Kasumi-1 (cell line): ENCODE measurements at places on chromosomes 6 and 20.

DNA sequence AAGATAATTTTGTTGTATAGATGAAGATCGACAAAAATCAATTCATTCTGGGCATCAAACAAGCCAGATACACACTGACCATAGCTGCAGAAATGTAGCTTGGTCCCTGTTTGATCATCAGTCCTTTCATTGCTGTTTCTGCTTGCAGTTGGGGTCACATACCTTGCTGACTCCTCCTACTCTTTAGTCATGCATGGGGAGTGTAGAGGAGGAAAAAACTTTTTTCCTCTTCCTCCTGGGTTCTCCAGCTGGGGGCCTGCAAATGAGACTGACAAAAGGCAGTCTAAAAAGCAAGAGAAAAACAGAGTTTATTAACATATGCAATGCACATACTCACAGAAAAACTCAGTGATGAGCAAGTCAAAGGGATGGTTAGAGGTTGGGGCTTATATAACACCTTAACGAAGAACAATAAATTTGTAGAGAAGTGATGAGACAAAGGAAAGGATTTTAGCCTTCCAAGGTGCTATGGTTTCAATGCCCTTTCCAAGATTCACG, 105.8 kb downstream of the QRSL1 start:
- DNase-seq: no peak

- no peak for DNase-seq
Observed at GRCh38 chr6:24859608-24860200, 61.0 kb upstream of the ARMH2 start.

DNA sequence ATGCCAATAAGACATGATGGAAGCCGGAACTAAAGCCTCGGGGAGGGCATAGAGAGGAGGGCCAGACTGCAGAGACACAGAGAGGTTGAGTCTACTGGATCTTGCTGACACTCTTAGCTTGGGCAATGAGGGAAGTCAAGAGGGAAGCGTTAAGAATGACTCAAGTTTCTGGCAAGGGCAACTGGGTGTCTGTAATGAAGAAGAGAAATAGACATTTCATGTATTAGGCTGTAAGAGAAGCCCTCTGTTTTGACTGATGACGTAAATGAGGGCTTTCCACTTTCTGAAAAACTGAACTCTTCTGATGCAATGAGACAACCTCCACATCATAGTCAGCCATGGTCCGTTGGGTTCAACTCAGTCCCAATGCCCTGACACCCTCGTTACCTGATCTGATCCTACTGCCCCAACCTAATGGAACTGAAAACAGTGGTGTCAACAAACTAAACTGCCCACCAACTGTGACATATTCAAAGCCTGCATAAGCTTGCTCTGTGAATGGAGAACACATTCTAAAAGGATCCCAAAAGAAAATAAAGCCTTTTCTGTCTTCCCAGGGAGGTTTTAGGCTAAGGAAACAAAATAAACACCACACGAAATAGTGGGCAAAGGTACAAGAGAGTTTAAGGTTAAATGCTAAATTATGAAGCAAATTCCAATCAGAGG, 45.8 kb upstream of the PNRC1 start:
- peak; percentile 70 for DNase-seq

GRCh38 chr6:157804448-157805327, 18.4 kb upstream of the SNX9 start:
- DNase-seq: no peak

- no peak for DNase-seq
Observed at GRCh38 chr6:37585523-37585905, 85.8 kb upstream of the CCDC167 start.

GRCh38 chr6:162699961-162700360, 27.6 kb downstream of the PRKN start:
- DNase-seq: no peak

DNA sequence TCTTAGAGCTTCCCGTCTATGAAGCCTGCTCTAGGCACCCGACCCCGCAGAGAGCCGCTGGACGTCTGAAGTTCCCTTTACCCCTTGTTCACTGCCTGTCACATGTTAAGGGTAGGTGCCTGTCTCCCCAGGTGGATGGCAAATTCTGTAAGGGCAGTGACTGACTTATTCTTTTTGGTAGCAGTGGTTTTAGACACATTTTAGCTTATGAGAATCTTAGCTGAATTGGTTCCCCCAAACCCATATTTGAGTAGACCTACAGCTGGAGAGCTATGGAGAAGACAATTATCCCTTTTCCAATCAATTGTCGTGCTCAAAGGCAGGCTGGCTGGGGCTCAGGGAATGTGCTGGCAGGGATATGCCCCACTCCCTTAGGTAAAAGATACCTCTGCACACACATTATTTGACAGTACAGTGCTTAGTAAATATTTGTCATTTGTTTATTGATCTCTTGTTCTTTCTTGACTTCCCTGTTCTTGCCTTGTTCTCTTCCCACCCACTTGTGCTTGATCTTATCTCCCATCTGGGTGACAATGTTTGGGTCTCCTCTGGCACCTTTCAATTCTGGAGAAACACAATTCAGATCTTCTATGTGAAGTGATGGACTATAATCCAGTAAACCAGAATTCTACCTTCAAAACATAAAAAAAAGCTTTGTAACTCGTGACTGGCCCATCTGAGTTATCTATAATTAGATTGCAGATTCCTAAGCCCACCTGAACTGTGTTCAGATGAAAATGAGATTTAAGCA, 114.3 kb upstream of the SLC2A12 start:
- no peak for DNase-seq

GRCh38 chr20:36873498-36874189, 2.3 kb upstream of the TLDC2 start:
- DNase-seq: no peak

- DNase-seq: no peak
Observed at GRCh38 chr6:17740559-17741220, 34.0 kb upstream of the NUP153 start.
